Suppressor macrophage treated with lipopolysaccharide for 4 hours (primary cell): ENCODE measurements at places on chromosomes 6 and 20.

DNA sequence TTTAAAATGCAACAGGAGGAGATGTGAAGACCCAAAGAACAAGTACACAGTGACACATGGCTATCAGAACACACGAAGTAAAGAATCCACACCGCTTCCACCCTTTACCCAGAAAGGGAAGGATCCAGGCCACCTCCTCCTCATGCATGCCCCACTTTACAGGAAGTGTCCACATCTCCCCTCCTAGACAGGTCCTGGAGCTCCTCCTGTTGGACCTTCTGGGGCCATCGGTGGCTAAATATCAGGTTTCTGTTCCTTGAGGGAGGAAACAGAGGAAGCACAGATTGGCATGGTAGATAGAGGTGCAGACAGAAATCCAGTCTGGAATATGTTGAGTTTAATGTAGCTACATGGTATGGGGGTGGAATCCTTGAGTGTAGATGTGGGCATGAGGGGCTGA lies 10.9 kb downstream of the NINL start:
- DNase-seq: peak; percentile 27

GRCh38 chr20:37944456-37944981 lies 41.6 kb downstream of the VSTM2L start:
- DNase-seq: no peak

DNA sequence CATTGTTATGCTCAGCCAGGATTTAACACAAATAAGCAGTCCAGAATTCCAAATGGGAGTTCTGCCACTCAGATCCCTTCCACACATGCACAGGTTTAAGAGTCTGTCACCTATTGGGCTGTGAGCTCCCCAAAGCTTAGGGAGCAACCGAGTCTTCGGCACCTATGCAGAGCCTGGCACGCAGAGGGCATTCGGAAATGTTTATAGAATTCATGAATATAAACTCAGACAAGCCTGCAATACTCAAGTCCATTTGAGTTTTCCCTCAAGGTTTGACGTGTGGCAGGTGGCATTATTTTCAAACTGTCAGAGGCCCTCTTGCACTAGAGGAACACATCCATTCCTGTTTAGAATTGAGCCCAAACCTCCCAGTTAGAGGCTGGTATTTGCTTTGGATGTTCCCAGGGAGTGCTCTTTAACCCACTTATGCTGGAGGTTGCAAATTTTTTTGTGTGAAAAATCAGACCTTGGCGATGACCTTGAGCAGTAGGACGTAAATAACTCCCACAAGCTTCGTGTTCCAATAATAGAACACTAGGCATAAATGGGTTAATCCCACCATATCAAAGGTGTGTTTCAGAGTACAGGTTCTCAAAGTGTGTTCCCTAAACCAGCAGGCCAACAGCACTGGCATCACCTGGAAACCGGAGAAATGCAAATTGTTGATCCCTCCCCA lies 28.1 kb downstream of the MAP1LC3A start:
- no peak for DNase-seq

DNA sequence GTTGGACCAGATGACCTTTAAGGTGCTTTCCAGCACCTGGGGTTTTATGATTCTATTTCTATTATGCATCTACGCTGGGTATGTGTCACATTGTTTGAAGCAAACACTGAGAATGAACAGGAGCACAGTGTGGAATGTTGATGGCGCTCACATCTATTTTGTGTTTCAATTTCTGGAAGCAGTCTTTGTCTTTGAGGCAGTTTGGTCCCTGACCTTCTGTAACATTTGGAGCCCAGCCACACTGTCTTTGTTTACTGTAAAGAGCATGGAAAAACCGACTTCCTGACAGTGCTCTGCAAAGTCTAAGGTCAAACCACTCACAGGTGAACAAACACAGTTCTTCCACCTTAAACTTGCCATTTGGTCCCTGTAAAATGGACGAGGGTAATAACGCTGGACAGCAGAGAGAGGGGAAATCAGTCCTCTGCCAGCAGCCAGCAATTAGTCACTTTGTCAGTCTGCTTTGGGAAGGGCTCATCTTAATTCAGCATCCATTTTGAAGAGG lies 155.5 kb downstream of the PRL start:
- DNase-seq: no peak

GRCh38 chr6:15368873-15369272 lies 123.0 kb downstream of the JARID2 start:
- no peak for DNase-seq

- no peak for DNase-seq
Observed at GRCh38 chr6:159399751-159400221, 230.6 kb downstream of the FNDC1 start.

GRCh38 chr6:99219788-99220187 lies 129.7 kb downstream of the FAXC start:
- no peak for DNase-seq

- DNase-seq: no peak
Observed at GRCh38 chr6:101509536-101509935, 116.0 kb downstream of the GRIK2 start.

DNA sequence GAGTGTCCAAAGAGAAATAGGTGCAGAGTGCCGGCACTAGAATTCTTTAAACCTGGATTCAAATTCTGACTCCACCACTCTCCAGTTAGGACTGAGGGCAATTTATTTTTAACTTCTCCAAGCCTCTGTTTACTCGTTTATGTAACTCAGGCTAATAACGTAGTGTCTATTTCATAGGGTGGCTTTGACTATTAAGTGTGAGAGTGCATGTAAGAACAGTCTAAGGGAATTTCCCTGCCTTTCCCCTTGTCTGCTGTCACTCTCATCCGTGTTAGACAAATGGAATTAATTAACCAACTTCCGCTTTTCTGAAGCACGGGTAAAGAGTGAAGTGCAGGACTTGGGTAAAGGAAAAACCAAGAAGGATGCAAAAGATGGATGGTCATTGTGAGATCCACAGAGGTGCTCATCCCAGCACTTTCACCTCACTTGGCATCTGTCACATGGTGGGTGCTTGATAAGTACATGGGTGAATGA lies 4.1 kb upstream of the ZKSCAN8 start:
- DNase-seq: peak; percentile 93
